Sciatic nerve (tissue), 2 donors: ENCODE measurements at places on chromosomes 2 and 18. TPM values are rescaled to one million over a fixed set of nuclear protein-coding genes. Genes with fewer than 3 reads are reported as not detected.

GRCh38 chr2:176111309-176111663 lies 4.2 kb downstream of the HOXD11 start:
- no peak for DNase-seq

DNA sequence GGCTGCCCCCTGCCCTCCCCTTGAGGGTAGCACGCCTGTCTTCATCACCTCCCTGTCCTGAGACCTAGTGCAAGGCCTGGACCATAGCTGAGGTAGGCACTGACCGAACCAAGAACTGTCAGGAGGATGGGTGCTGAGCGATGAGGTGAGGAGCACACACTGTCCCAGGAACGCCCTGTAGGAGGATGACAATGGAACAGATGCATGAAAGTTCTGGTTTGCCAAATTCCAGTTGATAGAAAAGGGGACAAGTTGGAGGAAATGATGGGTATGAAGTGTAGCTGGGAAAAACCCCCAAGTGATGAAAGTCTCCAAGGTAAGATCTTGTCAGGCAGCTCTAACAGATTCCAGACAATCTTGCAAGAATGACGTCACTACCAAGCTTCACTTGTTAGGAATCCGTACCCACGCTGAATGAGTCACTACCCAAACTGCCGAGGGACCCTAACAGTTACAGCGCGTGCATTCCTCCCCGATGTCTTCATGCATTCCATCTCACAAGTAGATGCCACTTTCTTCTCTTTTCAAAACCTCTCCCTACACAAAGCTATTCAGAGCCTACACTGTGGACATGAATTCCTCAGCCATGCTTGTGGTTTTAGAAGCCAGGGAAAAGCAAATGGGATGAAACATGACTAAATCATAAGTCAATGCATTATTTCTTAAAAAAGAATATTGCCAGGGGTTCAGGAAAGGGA lies 27.6 kb downstream of the MRPL33 start:
- DNase-seq = no peak

DNA sequence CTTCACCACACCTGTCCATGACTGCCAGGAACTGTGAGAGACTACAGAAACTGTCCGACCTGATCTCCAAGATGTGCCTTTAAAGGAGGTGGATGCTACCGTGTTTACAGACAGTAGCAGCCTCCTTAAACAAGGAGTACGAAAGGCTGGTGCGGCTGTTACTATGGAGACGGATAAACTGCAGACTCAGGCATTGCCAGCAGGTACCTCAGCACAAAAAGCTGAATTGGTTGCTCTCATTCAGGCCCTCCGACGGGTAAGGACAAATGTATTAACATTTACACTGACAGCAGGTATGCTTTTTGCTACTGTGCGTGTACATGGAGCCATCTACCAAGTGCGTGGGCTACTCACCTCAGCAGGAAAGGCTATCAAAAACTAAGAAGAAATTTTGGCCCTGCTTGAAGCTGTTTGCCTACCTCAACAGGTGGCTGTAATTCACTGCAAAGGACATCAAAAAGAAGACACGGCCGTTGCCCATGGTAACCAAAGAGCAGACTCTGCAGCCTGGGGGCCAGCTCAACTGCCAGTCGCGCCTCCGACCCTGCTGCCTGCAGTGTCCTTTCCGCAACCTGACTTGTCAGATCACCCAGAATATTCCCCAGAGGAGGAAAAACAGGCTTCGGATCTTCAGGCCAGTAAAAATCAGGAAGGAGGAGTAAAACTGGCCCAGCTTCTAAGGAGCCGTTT lies 30.9 kb downstream of the SKA1 start:
- DNase-seq = no peak

DNA sequence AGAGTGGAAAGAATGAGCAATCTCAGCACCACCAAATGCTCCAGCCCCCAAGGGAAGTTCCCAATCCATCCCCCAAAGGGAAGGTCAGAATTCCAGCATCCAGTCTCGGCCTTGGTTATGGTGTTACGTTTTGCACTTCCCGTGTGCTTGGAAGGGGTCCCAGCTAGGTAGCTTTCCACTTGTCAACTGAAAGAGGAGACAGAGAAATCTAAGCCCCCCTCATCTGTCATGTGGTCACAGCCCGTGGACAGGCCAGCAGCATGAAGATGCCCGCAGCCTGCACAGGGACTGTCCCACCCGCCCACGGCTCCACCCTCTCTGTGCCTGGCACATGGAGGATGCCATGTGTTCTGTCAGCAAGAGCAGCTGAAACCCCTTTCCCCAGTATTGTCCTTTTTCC lies 32.1 kb downstream of the RHOB start:
- DNase-seq = peak; percentile 41

The B4GALT6 gene
- 6.4 TPM for total RNA-seq

DNA sequence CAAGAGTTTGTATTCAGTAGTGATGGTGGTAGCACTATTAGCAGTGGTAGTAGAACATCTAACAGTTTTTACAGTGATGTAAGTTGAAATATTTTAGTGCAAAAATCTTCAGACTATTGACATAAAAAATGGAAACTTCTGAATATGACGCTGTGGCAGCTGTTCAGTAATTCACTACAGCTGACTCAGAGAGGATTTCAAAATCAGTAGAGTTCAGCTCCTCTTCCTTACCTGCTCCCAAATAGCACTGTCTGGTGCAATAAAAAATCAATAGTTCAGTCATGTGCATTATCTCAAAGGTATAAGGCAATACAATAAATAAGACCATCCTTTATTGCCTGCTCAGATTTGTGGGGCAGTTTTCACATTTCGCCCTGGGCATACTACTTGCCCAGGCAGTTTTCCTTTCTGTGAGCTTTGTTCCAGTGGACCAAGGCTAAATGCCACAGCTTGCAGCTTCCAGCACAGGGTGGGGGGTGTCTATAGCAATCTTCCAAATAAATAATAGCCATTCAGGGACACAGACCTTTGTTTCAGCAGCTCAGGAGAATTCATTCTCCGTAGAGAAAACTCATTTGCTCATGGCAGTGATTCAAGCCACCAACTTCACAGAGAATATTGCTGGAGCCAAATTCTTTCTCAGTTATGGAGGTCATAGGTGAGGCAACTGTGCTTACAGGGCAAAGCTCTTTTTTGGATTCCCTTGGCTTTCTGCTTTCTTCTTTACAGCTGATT lies 33.9 kb upstream of the GORASP2 start:
- DNase-seq = no peak

- DNase-seq = no peak
These were observed 45.1 kb downstream of the SCN1A start for GRCh38 chr2:166082736-166083135.

DNA sequence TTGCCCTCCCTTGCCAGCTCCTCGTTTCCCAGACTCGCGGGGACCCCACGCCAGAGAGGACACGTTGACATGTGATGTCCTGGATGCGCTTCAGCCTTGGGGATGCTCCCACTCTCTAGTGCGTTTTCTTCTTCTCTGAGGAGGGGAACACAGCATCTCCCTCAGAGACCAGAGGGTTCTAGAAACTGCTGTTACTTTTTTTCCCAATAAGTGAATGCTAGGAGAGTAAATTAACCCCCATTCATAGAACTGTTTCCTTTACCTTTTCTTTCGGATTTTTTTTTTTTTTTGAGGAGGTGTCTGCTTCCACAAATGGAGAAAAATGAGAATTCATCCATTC lies 370 bp upstream of the EFEMP1 start:
- DNase-seq = no peak

GRCh38 chr2:207694811-207695281 lies 16.6 kb upstream of the CCNYL1 start:
- DNase-seq = no peak

- no peak for DNase-seq
These were observed 27.6 kb downstream of the LDLRAD4 start for GRCh38 chr18:13246121-13246520.

DNA sequence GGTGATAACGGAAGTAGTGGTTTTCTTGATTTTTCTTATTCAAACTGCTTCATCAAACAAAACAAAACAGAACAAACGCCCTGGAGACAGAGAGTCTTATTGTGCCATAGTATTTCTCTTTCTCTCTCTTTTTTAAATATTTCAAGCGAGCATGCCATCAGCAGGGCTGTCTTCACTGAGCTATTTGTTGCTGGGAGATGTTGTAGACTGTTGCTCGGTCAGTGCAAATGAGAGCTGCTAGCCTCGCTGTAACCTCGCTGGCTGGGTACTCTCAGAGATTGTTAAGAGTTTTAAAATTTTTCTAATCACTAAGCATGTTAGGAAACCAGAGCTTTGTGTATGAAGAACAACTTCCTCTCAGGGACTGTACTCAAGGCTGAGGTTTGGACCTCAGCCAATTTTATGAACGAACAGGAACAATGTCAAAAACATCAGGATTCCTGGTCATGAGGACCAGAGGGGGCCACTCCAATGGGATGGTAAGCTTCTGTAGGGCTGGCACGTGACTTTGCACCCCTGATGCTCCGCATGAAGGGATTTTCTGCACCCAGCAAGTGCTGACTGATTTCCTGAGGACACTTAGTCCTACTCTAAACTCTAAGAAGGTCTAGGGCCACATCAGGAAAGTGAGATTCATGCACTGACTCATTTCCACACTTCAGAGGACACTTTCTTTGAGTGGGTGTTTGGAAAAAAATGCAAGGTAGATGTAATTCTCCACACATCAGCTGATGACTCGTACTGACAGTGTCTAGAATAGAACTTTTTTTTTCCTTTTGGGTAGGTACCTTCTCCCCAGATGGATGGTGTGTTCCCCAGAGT lies 59.8 kb upstream of the IL1R1 start:
- no peak for DNase-seq

DNA sequence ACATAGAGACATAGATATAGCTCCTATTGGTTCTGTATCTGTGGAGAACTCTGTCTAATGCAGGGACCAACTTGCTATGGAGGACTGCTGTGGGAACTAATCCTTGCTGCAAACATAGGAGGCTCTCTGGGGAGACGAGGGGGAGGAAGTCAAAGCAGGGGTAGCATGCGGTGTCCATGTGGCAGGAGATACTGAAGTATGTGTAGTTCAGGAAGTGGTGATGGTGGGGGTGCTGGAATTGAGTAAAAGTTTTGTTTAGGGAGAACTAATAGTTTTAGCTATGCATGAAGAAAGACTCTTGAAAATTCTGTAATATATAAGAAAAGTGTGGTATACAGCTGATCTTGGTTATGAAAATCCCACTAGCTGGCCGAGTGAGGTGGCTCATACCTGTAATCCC lies 62.0 kb downstream of the ANKRD44 start:
- DNase-seq = no peak

- no peak for DNase-seq
These were observed 202.7 kb downstream of the MTX2 start for GRCh38 chr2:176471949-176472348.

The RESP18 gene
- not detected for total RNA-seq

DNA sequence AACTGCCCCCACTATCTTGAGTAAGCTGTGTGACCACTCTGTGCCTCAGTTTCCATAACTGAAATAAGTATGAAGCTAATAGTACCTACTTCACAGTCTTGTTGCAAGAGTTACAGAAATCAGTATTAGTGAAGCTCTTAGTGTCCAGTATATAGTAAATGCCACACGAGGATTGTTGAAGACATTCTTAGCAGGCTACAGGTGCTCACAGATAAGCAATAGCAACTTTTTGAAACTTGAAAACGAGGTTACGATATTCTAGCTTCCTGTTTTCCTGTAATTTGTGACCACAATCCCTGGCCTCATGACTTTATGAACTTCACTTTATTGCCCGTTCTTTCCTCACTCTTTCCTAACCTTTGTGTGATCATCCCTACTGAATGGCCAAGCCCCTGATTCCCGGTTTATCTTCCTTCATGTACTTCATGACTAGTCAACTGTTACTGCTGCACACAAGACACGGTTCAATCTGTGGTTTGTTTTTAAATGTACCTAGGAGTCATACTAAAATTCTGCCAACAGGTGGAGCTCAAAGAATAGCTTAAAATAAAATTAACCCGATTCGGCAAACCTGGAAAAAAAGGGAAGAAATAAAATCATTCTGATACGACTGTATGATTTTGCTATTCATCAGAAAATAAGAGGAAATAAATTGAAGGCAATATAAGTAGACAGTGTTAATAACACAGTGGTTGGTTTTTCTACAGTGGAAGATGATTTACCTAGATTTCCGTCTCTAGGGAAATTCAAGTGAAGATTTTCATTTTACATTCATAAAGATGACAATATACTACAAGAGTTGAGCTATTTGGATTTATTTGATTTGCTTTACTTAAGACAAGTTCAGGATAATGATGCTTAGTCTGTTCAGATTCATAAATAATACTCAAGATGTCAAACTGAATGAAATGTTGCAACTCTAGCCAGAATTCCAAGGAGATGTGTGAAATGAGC lies 38.1 kb upstream of the STAT1 start:
- DNase-seq = no peak

DNA sequence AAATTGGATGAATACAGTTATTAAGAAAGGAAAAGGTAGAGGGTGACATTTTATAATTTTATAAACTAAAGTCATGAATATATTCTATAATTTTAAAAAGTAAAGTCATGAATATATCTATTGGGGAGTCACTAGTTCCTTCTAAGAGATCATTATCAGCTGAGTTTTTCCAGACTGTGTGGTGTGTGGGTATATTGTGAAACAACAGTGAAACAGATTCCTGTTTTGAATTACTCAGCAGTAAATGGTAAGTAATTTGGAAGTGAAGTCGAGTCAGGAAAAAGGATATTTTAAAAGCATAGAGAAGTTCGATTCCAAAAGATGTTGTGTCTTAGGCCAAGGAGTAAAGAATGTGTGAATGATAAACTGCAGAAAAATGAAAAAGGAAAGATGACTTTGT lies 1018.2 kb upstream of the NXPH2 start:
- DNase-seq = no peak

The CROCC2 gene
- total RNA-seq = 0.18 TPM

The EIPR1 gene
- total RNA-seq = 14.7 TPM

- DNase-seq = no peak
These were observed 275.8 kb downstream of the NDUFA10 start for GRCh38 chr2:239749272-239749873.

The FSHR gene
- not detected for total RNA-seq

The MARS2 gene
- total RNA-seq = 3.1 TPM
